ENCODE measurements at places on chromosomes 3 and 15.
A peak's percentile ranks its signal among the peaks of the same experiment; 100 is the strongest.

- no peak for DNase-seq
Measured at GRCh38 chr3:133734305-133734704, 11.9 kb upstream of the TF start.

- DNase-seq = no peak
Measured at GRCh38 chr15:101618851-101619614, 33.1 kb downstream of the TM2D3 start.

DNA sequence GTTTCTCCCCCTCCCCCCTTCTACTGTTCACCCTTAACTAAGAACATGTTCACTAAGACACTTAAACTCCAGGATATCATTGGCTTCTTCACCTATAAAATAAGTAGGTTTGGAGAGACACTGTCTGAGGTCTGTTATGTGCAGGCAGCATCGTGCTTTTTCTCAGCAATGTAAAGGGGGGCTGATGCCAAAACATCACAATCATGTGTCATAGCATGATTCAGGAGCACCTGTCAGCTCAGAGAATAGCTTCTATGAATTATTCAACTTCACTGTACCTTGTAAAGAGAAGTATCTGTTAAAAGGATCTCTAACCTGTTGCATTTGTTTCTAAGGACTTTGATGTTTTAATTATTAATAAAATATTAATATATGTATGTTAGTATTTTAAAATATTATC lies 211.4 kb upstream of the EPHA3 start:
- DNase-seq = no peak

GRCh38 chr15:100783760-100784492 lies 95.7 kb upstream of the ALDH1A3 start:
- no peak for DNase-seq

DNA sequence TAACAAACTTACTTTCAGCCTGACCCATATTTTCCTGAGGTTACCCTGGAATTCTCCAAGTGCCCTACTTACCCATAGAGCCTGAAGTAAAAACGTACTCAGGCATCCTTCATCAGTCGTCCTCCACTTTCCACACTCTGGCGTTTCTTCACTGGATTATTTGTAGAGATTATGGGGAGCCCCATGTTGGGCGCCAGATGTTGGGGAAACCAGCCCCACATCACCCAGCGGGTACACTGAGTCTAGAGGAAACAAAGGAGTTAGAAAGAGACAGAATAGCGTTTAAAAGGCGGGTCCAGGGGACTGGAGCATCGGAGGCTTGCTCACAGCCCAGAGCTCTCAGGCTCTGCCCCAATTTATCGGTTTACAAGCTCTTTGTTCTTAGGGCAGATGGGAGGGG lies 9.7 kb upstream of the SLC28A2 start:
- no peak for DNase-seq

DNA sequence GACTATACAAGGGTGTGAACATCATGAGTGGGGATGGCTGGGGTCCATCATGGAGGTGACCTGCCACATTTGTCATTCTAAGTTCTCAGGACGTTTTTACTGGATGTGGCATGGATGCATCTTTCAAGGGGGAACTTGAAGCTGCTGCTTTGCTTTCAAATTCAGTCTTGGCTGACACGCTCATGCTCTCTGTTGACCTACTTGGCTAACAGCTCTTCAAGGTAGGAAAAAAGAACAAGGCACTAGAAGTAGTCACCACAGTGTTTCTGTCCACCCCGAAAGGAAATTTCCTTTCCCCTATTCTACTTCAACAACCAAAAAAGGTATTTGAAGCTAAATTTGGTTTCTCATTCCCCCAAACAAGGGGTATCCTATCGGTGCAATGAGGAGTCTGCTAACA lies 15.0 kb downstream of the STIMATE start:
- no peak for DNase-seq

DNA sequence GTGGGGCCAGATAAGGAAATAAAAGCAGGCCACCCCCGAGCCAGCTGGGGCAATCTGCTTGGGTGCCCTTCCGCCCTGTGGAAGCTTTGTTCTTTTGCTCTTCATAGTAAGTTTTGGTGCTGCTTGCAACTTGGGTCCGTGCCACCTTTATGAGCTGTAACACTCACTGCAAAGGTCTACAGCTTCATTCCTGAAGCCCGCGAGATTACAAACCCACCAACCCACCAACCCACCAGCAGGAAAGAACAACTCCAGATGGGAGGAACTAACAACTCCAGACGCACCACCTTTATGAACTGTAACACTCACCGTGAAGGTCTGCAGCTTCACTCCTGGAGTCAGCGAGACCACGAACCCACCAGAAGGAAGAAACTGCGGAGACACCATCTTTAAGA lies 84.2 kb upstream of the ARRDC4 start:
- no peak for DNase-seq

GRCh38 chr3:194130807-194131589 lies 5.0 kb upstream of the HES1 start:
- DNase-seq = peak; percentile 88

DNA sequence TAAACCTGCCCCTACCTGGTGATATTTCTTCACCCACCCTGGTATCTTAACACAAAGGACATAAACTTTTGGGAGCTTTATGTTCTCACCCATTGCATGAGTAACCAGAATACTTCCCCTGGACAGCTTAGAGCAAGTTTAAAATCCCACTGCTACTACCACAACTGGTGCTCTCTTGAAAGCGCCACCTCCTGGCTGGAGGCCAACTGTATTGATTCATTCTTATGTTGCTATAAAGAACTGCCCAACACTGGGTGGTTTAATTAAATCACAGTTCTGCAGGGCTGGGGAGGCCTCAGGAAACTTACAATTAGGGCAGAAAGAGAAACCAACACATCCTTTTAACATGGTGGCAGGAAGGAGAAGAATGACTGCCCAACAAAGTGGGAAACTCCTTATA lies 592.4 kb downstream of the EPHA3 start:
- DNase-seq = no peak

GRCh38 chr15:61064651-61065050 lies 164.5 kb downstream of the RORA start:
- no peak for DNase-seq

DNA sequence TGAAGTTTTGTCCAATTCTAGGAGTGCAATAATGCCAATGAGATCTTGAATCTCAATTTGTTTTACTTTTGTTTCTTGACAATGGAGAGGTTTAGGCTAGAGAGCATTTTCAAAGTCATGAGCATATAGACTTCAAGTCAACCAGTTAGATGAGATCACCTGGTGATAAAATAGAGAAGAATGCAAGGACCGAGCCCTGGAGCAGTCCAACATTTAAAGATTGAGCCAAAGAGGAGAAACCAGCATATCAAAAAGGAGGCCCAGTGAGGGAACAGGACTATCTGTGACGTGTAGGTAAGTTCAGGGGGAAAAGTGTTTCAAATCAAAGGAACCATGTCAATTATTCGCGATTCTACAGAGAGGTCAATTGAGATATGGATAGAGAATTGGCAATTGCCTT lies 1.7 kb upstream of the PIAS1 start:
- no peak for DNase-seq

DNA sequence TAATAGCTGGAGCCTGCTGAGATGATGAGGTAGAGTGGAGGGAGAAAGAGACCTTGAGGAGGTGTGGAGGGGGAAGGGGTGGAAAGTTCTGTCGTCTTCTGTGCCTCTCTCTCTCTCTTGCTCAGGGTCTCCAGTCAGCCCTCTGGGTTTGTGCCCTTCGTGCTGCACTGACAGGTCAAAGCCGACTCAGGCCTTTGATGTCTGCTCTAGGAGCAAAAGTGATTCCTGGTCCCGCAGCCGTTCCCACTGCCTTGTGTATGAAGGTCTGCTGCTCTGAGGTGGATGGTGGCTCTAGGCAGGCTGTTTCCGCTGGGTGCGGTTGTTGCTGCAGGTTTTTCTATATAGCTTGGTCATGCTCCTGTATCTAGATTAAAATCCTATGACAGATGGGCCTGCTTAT lies 89.4 kb downstream of the IGF1R start:
- no peak for DNase-seq

- DNase-seq = no peak
Measured at GRCh38 chr3:88912294-88912877, 195.0 kb upstream of the EPHA3 start.

DNA sequence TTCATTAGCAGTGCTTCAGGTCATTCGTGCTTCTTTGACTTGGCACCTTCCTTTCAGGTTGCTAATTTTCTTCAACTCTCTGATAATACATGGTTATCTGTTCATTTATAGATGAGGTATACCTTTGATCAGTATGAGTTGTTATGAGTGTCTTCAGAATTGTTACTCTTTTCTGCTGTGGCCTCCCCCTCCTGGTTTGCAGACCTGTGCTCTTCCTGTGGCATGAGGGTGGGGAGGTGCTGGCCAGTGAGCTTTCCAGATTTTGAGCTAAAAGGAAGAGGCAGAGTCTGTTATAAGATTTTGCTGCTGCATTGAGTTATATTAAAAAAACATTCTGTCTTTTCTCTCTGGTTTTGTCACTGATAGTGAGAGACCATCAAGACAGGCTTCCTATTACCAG lies 30.8 kb upstream of the GOLGA6L9 start:
- no peak for DNase-seq

DNA sequence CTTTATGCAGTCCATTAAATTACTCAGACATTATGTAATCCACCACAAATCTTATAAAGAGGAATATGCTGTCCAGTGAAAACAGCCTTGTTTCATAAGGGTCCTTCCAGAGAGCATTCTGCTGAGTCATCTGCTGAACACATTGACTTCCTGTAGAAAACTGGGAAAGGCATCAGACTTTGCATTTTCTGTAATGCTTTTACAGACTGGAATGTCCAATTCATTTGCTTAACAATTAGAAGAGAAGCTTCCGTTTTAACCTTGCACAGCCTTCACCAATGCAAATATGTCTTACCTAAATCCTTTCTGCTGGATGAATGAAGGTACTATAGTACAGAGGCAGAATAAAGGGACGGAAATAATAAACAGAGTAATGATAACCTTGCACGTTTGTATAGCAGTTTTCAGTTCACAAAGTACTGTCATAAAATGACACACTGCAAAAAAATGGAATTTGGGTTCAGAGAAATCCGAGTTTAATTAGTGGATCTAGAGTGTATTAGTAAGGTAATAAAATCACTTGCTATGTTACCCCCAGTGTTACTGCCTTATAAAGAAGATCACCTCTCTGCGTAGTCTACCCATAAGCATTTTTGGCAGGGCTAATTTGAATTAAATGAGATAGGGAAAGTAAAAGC lies 301.5 kb downstream of the PYDC2 start:
- DNase-seq = no peak

DNA sequence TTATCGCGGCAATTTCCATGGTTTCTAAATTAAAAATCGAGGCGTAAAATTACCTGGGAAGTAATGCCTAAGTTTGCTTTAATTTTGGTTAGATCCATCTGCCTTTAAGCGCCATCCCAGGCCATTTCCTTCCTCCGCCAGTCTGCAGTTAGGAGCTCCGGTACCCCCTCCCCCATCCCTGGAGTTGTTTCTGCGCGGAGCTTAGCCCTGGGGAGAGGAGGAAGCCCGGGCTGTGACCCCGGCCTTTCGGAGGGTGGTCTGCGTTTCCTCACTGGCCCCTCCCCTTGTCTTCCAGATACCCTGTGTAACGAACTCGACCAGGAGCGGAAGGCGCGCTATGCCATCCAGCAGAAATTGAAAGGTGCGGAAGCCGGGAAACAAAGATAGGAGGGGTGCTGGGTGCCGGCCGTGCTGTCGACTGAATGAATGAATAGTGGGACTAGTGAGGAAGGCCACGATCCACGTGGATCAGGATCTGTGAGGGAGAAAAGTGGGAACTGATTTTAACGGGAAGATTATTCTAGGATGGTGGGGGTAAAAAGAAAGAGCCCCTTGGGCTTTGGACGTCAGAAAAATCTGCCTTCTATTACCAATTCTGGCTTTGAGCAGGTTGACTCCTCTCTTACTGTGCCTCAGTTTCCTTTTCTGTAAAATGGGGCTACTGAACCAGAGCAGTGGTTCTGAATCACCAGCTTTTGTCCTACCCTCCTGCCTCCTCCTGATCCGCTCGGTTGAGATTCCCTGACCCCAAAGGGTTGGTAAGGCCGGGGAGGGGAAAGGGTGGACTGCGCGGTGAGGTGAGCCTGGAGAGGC lies 6.7 kb downstream of the RNU6-1 start:
- no peak for DNase-seq

- no peak for DNase-seq
Measured at GRCh38 chr15:25545017-25545416, 106.2 kb upstream of the UBE3A start.

- DNase-seq = no peak
Measured at GRCh38 chr15:36964626-36965025, 135.7 kb downstream of the MEIS2 start.

DNA sequence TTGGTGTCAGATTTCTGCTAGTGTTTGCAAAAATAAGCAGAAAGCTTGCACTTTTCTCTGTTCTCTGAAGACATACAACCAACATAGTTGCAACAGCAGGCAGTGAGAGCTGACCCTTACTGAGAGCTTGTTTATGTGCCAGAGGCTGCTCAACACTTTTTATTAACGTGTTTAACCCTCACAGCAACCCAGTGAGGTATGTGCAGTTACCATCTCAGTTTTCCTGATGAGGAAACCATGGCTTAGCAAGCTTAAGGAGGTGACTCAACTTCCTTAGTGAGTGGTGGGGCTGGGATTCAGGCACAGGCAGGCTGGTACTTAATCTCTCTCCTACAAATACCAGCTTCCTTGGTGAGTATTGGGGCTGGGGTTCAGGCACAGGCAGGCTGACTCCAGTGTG lies 158.1 kb upstream of the CTDSPL start:
- no peak for DNase-seq

DNA sequence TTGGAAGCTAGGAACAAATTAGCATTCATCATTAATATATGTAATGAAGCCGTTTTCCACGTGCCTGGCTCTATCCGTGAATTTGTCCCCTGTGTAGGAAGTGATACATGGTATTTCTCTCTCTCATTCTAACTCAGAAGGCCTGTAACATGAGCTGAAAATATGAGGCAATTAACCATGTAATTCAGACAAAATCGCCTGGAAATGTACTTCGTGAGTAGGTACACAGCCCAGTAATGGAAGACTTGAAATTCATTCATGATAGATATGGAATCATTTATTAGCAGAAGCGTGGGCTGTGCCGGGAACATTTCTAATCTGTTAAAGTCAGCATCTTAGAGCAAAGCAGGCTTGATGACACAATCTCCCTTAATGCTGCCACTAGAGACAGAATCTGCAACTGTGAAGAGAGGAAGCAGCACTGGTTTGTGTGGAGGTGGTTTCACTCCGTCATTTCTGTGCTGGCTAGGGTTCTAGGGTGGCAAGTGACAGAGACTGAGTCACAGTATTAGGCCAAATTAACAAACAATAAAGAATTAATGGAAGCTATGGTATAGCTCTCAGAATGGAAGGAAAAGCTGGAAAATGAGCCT lies 225.0 kb upstream of the PROK2 start:
- DNase-seq = no peak

- DNase-seq = no peak
Measured at GRCh38 chr3:53083521-53083920, 37.6 kb upstream of the SFMBT1 start.

DNA sequence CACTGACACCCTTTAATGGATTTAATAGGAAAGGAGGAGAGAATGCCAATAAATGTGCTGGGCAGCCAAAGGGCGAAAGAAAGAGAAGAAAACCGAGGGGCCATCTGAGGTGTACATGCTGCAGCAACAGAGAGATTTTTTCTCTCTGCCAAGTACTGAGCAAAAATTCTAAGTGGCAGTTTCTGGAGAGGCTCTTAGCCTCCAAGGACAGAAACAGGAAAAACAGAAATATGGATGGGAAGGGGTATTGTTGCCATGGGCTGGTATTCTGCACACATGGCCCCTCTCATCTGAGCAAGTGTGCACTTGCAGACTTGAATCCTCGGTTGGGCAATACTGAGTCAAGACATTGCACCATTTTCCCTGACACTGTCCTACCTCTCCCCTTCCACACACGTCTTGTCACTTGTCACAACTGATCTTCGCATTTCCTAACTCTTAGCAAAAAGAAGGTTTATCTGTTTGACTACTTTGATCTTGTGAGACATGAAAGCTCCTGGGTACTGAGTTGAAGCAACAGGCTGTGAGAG lies 73.9 kb downstream of the PRICKLE2 start:
- DNase-seq = no peak
